ENCODE measurements at places on chromosomes 5 and 9.
A peak's percentile ranks its signal among the peaks of the same experiment; 100 is the strongest.

DNA sequence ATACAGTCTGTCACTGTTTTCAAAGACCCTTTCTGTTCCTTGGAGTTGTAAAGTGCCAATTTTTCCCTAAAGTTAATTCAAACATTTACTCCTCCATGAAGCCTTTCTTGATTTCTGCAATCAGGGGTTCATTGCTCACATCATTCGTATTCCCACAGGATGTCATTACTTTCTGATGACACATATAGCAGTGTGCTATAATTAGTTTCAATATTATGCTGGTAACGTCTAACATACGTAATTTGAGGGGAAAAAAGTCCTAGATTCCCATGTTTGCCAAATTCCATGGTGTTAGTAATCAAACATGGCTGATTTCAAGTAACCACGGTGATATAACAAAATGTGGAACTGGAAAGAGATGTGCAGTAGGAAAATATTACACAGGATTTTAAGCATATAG lies 468.2 kb upstream of the MEF2C start:
- DNase-seq: no peak

- DNase-seq: no peak
These were observed 157.0 kb upstream of the PPP1R2B start for GRCh38 chr5:156693113-156693512.

DNA sequence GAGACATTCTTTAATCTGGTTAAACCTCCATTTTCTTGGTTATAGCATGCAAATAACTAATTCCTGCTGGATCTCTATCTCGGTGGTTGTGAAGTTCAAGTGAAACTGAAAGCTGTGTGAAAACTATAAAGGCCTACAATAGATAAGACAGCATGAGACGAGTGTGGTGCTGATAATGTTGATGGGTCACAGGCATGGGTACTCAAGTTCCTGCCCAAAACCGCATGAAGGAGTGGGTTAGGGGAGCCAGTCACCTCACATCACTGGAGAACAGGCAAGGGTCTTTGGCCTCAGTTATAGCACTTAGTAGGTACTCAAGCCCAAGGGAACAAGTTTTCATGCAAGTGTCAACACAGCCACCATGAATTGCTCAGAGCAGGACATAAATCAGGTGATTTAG lies 16.7 kb downstream of the HMHB1 start:
- no peak for DNase-seq

GRCh38 chr5:29131285-29131684 lies 2062.2 kb upstream of the CDH6 start:
- DNase-seq: no peak

- DNase-seq: no peak
These were observed 45.1 kb upstream of the HAND1 start for GRCh38 chr5:154523104-154523503.

DNA sequence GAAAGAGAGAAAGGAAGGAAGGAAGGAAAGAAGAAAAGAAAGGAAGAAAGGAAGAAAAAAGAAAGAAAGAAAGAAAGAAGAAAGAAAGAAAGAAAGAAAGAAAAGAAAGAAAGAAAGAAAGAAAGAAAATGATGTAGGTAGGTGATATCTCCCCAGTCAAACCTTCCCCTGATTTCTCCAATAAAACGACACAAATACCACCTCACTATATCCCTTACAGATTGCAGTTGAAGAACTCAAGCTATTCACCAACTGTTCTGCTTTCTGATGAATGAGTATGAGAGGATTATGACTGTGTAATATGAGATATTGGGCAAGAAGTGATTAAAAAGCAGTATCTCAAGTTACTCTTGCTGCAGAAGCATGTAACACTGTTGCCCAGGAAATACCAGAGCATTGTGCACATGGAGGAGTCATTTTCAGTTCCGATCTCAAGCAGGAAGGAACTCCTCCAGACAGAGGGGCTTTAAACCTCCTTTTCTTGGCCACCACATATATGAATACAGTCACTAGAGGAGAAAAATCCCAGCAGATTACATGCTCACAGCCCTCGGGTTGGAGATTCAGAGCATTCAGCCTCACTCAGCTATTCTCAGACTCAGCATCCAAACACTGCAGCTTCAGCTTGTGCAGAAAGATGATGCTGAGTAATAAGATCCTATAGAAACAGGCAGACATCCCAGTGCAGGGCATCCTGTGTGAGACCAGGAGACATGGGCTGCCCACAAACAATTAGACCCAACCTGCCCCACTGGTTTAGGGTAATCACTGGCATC lies 61.4 kb downstream of the UGCG start:
- no peak for DNase-seq

DNA sequence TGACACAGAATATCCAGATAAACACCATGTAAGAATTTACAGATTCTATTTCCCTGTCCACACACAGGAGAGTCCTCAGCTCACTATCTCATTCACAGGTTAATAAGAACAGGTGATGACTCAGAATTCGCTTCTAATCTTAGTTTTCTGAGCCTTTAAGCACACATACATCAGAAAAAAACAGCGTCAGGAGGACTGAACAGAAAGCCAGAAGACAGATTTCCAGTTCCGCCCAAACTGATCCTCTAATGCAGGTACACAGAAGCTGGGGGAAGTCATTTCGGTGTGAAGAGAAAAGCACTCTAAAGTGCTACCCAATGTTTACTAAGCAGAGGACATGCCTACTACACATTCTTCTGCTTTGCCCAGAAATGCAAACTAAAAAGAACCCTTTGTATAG lies 1.6 kb downstream of the CEMIP2 start:
- DNase-seq: no peak

DNA sequence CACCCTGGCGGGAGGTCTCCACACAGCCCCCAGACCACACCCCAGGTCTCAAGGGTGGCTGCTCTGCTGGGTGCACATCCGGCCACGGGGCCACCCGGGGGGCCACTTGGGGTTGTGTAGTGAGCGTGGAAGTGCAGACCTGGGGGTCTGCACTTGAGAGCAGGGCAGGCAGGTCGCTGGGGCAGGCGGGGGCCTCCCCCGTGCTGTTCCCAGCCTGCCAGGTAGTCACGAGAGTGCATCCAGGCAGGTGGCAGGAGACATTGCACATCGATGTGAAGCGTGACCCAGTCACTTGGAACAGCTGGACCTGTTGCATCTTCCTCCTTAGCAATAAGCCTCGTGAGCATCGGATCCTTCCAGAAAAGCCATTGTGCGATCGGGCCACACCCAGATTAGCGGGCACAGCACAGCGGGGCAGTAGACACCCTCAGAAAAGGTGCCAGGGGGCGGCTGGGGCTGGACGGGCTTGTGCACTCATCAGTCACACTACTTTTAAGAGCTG lies 4.8 kb upstream of the ENTPD8 start:
- no peak for DNase-seq

DNA sequence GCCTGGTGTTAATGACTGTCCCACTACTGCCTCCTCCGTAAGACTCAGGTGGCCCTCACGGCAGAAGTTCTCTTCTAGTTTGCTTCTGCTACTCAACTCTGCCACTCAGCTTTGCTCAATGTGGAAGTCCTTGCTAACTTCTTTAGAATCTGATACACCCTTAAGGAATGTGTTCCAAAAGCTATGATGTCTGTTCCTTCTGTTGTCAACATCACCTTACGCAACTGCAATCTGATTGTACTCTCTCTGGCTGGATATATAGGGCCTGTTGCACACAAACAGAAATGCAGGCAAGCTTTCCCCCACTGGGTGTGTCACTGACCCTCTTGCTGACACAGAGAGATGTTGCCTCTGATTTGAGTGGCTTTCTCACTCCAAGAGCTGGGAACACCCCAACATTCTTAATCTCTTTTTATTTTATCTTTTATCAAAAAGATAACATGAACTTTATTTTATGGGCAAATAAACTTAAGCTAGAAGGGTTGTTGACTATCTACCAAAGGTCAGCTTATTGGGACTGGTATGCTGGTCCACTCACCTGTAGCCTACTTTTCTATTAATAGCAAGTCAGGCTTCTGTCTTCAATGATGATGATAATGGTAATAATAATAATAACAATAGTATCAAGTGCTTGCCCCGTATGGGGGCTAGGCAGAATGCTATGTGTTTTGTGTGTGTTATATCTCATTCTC lies 25.2 kb downstream of the TMEM252 start:
- DNase-seq: no peak

DNA sequence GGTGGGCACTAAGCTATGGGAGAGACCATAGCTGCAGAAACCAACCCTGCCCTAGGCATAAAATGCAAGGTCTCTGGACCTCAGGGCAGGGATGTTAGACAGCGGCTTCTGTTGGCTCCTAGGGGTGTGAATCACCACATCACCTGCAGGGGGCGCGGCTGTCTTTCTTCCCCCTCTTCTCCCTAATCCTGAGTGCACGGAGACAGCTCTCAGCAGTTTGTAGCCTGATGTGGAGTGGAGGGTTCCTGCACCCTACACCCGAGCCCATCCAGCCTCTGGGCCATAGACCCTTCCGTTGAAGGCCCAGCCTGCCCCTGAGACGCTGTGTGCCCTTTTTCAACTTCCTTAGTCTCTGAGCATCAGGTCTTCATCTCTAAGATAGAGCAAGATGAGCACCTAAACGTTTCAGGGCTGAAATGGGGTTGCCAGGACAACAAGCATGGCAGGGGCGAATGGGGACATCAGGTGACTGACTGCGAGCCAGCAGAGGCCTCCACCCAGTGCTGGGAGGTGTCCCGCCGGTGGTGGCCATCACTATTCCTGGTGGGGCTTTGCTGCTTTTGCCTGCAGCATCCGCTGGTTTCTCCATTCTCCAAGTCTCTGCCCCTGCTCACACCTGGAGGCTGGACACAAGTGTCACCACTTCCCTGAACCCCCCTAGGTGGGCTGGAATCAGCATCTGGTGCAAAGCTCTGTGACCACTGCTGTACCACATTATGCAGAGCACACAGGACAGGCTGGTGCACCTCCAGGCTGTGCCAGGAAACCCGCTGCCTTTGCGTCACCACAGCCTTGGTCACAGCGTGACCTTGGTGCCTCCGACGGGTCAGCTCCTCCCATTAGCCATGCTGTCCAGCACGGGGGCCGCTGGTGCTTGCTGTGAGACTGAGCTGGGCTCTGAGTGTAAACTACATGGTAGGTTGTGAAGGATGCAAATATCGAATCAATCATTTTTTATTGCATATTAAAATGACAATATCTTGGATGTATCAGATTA lies 2.5 kb upstream of the SEC16A start:
- peak; percentile 89 for DNase-seq

DNA sequence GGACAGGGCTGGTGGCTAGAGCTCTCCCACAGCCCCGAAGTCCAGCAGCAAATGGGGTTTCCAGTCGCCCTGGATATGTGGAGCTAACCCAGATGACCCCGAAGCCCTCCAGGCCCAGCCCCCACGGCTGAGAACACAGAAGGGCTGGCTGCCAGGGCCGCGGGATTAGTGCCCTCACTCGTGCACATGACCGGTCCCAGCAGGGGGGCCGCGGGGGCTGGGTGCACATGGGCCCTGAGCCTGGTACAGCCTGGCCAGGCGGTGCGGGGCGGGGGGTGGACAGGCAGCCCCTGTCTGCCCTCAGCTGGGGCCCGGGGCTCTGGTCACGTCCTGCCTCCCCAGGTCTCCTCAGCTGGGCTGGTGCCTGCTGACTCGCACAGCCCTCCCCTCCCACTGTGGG lies 5.9 kb downstream of the SSNA1 start:
- DNase-seq: no peak

GRCh38 chr5:109936996-109937395 lies 247.3 kb downstream of the MAN2A1 start:
- no peak for DNase-seq

DNA sequence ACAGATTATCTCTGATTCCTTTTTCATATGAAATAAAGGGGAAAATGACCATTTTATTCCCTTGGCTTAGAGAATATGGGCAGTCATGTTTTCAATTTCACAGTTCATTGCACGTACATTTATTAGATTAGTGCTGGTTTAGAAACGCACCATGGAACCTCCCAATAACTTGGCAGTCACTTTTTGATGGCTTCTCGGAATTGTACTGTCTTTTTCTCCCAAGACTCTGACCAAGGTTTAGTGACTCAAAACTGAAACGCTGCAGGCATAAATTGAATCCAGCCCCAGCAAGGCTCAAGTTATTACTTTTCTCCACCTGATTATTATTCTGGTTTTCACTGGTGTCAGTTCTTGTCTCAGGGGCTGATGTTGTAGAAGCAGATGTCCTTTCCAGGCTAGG lies 55.6 kb upstream of the EGFLAM start:
- DNase-seq: no peak

DNA sequence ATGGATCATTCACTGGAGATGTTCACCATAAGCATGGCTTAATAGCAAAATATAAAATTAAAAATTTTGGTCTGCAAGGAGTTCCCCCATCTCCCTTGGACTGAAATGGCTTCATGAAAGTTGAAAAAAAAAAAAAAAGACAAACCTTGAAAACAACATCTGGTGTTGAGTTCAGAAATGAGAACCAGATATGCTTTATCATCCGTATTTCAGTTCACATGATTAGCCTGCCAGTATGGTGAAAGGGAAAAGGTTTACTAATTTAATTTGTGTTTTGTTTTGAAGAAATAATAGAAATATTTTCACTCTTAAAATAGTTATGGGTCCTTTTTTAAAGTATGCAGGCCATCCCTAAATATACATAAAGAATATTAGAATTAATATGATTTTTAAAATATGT lies 67.8 kb downstream of the TMEM167A start:
- no peak for DNase-seq

DNA sequence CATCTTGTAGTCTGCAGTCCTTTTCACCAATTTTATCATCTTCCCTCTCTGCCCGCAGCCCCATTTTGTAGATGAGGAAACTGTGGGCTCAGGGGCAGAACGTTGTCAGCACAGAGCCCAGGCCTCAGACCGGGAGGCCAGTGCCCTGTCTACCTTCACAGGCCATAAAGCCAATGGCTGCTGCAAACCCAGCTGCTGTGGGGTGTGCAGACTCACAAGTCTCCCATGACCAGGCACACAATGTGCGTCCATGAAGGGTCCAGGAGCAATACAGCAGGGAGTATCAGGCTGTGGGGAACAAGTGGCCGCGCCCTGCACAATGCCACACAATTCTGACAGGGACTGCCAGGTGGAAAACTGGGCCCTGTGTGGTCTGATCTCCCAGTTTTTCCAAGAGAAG lies 71.0 kb downstream of the COL23A1 start:
- DNase-seq: no peak

DNA sequence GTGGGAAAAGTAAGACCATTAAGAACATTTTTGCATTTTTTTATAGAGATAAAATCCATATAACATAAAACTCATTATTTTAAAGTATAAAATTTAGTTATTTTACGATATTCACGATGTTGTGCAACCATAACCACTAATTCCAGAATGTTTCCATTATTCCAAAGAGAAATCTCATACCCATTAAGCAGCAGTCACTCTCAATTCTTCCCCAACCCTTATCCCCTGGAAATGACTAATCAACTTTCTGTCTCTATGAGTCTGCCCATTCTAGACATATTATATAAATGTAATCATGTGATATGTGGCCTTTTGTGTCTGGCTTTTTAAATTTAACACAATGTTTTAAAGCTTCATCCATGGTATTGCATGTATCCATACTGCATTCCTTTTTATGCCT lies 115.6 kb upstream of the ADAMTSL1 start:
- no peak for DNase-seq

GRCh38 chr5:3993856-3994473 lies 398.3 kb downstream of the IRX1 start:
- DNase-seq: no peak

- no peak for DNase-seq
These were observed 50.2 kb upstream of the RNF38 start for GRCh38 chr9:36450110-36450732.

- DNase-seq: peak; percentile 93
These were observed at the start of gene PDGFRB for GRCh38 chr5:150155258-150156026. TSS of gene PDGFRB (minus strand) at chr5:150155845. CDS start at chr5:150137047, 18,798 bp downstream.

Data from left forelimb (tissue), 1 donor.